Nucleus accumbens (tissue), 56 donors: ENCODE measurements at places on chromosomes 7 and 10.

DNA sequence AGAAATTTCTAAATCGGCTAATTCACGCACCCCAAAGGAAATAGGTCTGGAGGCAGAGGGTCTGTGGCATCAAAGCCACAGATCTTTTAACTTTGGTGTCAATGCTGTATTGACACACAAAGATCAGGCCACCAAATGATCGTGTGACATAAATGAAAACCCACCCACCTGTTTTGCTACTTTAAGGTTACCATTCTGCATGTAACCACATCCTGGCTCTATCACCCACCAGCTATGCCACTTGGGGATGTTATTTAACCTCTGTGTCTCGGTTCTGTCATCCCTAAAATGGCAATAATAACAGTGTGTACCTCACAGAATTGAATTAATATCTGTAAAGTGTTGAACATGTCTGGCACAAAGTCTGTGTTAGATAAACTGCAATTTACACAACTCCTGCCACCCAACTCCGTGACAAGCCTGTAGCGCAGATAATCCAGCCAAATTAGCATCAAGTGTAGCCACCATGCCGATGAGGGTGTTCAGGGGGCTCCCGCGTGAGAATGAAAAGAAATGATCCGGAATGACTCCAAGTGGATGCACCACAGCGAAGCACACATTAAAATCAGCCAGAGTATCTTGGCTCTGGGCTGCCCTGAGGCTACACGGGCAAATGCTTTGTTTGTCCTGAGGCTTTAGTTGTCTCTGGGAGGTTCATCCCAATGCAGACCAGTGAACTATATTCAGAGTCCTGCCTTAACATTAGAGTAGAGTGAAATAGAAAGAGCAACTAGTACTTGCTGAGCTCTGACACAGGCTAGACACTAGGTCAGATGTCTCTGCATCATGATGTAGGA is 158.4 kb upstream of the NEBL start:
- DNase-seq, result no peak

DNA sequence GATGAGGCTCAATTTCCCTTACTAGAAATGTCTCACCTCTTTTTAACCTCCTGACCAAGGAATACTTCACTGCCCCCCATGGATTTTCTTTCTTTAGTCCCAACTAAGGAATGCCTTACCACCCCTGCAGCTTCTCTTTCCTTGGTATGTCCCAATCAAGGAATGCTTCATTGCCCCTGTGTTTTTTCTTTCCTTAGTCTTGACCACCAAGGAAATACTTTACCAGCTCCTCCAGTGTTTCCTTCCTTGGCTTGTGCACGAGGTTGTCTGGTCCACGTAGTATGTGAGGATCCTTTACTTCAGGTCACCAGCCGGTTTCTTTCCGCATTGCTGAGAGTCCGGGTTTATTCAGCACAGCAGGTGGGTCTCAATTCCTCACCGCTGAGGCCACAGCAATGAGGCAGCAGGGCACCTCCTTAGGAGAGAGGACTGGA is 59.3 kb downstream of the CYP2C9 start:
- no peak for DNase-seq

DNA sequence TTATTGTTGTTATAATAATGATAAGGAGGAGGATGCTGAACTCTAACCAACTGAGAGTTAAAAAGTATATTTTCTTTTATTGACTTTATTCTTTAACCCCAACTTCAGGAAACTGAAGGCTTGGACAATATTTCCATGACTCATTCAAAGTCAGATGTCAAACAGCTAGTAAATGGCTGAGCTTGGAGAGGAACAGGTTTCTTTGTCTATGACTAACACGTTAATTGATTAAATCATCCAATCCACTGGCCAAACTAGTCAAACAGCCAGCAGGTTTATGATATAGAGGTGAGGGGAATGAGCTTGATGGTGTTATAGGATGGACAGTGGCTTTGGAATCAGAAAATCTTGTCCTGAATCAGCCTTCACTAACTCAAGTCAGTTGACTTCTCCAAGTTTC is 119.1 kb upstream of the WDR11 start:
- no peak for DNase-seq

- no peak for DNase-seq
Measured at GRCh38 chr10:100791369-100792058, 46.1 kb downstream of the PAX2 start.

GRCh38 chr7:123862775-123863174 is 17.8 kb downstream of the HYAL4 start:
- DNase-seq, result no peak

DNA sequence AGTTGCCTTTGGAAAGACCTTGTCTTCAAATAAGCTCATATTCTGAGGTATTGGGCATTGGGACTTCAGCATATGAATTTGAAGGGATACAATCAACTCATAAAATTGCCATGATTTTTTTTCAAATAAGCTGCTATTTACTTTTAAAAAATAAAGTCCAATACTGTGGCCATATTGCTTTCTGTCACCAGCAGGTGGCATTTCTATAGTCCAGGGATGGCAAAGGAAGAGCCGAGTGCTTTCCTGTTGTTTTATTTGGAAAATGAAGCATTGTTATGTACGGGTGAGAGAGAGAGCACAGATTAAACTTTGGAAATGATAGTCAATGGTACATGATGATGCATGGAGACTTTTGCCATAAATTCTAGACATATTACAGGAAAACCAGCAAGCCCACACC is 104.1 kb upstream of the DPP6 start:
- no peak for DNase-seq

- DNase-seq, result no peak
Measured at GRCh38 chr10:101839002-101839401, 4.6 kb downstream of the KCNIP2 start.

- no peak for DNase-seq
Measured at GRCh38 chr7:105016709-105017656, 3.0 kb downstream of the KMT2E start.

DNA sequence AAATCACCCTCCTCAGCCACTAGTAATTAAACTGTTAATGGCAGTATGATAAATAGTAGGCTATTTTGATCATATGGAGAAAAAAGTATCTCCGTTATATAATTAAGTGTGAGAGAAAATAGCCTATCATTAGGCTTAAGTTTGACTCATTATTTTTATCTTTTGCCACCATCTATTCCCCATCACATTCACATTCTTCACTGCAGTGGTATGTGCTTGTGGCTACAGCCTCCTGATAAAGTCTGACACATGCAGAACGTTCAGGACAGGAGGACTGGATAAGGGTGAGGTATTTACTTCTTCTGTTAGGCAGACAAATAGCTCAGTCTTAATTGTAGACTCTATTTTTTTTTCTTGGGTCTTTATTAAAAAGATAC is 5.8 kb downstream of the NEBL start:
- no peak for DNase-seq

- no peak for DNase-seq
Measured at GRCh38 chr7:6256109-6256483, 16.3 kb downstream of the CYTH3 start.

DNA sequence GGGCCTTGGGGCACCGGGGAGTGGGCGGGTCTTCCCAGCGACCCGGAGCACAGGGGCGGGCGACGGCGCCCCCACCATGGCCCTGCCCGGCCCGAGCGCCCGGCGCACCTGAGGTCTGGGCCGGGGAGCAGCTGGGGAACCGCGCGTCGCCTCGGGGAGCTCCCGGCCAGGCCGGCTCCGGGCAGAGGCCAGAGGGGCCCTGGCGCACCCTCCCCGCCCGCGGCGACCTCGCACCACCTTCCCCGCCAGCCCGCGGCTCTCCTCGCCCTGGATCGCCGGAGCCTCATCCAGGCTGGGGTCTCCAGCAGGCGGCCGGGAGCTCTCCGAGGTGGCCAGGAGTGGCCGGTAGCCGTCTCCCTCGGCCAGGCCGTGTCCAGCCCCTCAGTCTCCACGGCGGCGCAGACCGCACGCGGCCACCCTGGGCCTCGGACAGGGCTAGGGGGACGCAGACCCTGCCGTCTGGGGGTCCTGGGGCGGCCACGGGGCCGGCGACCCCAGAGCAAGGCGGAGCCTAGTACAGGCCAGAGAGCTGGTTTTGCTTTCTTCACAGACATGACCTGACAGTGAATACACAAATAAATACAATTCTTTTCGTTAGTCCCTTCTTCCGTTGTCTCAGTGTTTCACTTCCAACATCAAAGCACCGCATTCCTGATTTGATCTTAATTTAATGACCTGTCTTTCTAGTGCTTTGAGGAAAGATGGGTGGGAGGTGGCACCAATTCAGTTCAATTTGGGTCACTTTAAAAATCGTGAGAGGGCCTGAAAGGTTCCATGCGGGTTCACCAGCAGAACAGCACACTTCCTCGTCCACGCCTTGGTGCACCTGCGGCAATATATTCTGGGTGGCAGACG is 356.9 kb downstream of the DNAJB6 start:
- no peak for DNase-seq

- DNase-seq, result peak; percentile 51
Measured at GRCh38 chr10:70197235-70197945, 27.1 kb upstream of the SAR1A start.

- DNase-seq, result no peak
Measured at GRCh38 chr10:97974526-97975525, 55.6 kb downstream of the CRTAC1 start.

DNA sequence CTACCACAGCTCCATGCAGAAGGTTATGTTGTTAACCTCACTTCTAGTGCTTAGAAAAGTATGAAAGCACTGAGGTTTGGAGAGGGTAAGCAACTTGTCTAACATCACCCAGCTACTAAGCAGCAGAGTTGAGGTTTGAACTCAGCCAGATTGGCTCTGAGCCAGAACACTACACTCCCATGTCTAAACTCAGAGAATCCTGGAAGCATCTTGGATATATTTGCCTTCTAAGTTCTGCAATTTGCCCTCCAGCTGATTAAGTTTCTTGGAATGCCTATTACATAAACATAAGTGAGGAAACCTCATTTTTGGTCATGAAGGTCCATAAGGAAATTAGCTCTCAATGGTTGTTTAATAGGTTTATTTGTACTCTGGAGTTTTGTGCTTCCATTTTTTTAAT is 78.1 kb upstream of the PHYHIPL start:
- DNase-seq, result no peak

DNA sequence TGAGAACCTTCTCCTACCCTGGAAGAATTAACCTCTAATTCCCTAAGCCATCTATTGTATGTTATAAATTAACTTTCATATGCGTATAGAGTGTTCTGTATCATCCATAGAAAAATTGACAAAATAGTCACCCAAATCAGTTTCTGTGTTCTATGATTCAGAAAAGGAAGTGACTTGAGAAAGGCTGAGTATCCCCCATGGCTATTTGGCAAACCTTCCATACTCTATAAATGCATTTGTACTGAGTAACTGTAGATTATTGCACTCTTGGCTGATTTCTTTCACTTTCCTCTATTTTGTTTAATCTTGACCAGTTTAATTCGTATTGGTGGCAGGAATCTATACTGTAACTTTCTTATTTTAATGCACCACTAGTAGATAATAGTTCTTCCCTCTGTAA is 182.2 kb downstream of the HTR7 start:
- DNase-seq, result no peak

DNA sequence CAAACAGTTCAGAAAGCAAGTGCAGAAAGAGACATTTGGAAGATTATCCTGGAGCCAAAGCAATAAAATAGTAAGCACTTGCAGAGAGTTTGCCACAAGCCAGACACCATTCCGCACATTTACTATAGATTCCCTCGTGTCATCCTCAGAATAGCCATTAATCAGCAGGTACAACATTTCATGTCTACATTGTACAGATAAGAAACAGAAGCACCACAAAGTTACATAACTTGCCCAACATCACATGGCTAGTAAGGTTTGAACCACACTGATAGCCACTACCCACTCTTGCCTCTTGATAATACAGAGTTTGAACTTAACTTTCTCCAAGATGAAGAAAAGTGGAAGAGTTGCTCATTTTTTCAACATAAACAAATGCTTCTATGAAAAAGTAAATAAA is 40.6 kb upstream of the GHITM start:
- DNase-seq, result no peak

DNA sequence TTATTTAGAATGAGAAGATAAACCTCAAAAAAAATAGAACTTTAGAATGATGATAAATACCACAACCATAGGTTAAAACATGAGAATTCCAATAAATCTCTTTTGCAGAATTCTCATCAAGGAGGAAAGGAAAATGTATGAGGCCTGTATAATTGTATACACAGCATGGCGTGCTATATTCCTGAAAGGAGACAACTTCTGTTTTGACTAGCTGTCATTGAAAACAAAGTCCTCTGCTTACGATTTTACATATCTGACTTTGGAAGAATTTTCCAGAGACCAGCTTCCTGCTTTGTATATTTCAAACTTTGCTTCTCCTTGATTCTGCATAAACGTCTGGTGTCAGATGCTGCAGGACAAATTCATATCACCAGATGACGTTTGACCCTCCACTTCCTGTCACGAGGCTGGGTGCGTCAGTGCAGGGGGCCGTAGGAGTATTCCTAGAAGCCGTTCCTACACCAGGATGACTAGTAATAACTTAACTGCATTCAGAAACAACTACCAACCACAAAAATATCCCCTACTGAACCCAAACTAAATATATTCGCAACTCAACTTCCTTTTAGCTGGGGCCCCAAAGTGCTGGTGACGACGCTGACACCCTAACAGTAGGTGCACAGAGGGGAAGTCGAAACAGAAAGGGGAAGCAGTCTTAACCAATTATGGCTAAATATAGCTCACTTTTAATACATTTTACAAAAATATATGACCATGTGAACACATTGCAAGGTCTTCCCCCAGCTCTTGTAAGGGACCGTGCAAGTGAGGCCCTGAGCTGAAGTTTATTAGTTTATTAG is 178.6 kb upstream of the INHBA start:
- DNase-seq, result no peak

- DNase-seq, result no peak
Measured at GRCh38 chr10:80909254-80909653, 371.6 kb downstream of the SH2D4B start.

DNA sequence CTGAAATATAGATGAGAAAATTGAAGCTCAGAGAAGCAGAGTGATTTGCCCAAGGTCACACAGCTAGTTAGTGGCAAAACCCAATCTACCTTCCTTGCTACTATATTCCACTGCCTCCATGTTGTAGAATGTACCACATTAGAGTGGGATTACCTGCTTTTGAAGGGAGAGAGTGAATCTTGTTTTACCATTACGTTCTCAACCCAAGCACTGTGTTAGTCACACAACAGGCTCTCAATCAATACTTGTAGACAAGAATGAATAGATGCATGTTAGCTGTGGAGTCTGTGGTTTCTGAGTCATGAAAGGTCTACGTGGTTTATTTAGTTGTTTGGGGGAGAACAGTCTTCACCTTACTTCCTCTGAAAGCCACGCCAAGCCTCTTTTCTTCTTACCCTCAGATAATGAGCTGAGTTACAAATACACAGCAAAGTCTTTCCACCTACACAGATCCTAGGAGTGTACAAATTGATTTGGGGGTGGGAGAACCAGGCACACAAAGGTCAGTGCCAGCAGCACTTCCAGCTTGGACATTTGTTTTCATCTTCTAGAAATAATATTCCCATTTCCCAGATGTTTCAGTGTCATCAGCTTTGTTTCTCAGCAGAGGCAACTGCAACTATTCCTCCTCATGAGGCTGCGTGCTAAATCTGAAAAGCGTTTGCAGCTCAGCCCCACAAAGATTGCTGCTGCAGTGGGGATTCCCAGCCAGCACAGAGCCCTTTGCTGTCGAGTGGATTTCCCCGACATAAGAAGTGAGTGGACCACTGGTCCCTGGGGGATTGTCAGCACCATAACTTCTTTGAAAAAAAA is 71.5 kb upstream of the ADO start:
- DNase-seq, result no peak
